ENCODE measurements at places on chromosomes 11 and 22.

- DNase-seq = no peak
Measured at GRCh38 chr11:46055371-46055770, 65.9 kb downstream of the PHF21A start.

DNA sequence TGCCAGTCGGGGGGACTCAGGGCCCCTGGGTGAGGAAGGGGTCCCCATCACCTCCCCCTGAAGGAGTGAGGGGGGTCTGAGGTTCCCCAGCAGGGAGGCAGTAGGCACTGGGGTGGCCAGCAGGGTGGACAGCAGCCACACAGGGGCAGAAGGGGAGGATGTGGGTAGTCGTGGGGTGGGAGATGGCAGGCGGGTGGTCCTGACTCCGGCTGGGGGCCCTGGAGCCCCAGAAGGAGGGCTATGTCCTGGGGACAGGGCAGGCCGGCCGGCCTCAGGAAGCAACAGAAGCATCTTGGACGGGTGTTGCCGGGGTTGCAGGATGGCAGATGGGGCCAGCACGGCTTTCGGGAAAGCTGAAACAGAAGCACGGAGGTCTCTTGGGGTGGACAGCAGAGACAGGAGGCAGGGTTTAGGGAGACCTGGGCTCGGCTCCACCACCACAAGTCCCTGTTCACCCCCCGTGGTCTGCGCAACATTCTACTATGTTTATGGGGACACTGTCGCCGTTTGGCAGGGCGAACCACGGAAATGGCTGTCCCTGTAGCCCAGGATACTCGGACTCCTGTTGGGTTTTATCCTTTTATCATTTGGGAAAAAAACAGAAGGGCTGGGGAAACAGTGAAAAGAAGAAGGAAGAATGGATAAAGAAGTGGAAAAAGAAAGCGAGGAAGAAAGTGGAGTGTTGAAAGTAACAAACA is 14.1 kb downstream of the VWCE start:
- no peak for DNase-seq

- DNase-seq = peak; percentile 58
Measured at GRCh38 chr11:46346886-46347636, at the start of gene DGKZ. Gene DGKZ, plus strand, starts transcription at chr11:46347463. Its CDS starts 197 bp downstream, at chr11:46347660.

GRCh38 chr22:45577746-45578523 is 75.3 kb downstream of the FBLN1 start:
- peak; percentile 85 for DNase-seq

All from muscle of arm (tissue), 14 donors.